ENCODE measurements at places on chromosomes 16 and 17.

DNA sequence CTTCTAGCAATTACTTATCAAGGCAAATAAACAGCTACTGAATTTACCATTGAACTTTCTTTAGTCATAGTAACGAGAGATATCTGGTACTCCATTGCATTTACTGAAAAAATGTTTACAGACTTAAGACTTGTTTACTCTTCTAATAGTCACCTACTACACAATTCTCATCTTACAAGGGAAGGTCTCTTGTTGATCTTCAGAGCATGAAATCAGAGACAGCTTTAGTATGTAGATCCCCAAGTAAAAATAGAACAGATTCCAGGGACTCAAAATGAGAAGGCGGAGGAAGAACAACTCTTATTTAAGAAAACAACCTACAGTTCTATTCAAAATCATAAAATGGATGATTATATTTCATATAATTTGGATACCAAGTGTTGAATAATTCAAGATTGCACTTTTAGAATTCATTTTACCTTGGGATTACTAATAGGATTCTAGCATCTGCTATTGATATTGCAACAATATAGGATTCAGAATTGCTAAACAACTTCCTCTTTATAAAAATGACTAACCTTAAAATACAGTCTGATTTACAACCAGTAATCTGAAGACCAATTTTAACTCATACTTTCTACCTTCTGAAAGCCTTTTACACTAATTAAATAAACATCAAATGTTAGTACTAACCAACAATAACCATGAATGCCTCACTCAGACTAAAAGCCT lies 20.8 kb downstream of the UBE2G1 start:
- DNase-seq: no peak

GRCh38 chr17:40264458-40265185 lies 23.1 kb upstream of the CDC6 start:
- no peak for DNase-seq

GRCh38 chr17:27600471-27600870 lies 30.5 kb upstream of the LGALS9 start:
- DNase-seq: no peak

DNA sequence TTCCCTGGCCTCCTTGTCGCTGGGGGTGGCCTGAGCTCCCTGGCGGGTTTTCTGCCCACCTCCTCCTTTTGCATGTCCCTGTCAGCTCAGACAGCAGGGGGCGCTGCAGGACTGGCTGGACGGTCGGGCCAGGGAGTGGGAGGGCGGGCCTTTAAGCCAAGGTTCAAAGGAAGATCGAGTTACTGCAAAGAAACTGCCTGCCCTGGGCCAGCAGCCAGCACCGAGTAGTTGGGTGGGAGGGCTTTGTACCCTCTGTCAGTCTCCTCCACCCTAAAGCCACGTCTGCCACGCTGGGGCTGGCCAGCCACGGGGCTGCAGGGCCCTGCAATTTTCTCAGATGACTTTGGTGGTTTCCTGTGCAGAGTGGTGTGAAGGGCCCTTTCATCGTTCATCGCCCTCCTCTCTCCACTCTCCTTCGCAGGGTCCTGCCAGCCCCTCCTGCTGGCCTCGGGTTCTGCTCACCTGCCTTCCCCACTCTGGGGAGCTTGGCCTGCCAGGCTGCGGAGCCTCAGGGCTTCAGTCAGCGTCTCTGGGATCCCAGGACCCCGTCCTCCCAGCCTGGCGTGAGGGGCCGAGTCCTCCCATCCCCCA lies 12.3 kb downstream of the GPR142 start:
- DNase-seq: peak; percentile 74

DNA sequence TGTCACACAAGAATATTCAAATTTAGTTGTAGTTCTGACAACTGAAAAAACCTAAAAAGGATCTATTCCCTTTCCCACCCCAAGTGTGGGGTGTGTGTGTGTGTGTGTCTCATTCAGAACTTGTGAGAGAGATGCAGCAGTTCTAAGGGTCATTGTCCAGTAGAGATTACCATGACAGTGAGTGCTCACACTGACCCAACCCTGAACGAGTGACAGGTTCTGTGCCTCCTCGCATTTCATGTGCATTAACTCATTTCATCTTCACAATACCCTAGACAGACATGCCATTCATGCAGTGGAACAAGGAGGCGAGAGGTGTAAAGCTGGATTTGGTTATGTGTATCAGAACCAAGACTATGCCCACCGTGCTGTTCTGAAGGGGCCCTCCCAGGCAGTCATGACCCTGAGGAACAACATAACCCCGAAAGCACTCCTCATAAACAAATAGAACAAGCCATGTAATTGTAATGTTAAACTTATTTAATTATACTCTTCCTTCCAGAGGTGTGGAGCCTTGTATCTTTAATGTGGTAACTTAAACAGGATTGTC lies 102.1 kb downstream of the CLEC16A start:
- DNase-seq: no peak

DNA sequence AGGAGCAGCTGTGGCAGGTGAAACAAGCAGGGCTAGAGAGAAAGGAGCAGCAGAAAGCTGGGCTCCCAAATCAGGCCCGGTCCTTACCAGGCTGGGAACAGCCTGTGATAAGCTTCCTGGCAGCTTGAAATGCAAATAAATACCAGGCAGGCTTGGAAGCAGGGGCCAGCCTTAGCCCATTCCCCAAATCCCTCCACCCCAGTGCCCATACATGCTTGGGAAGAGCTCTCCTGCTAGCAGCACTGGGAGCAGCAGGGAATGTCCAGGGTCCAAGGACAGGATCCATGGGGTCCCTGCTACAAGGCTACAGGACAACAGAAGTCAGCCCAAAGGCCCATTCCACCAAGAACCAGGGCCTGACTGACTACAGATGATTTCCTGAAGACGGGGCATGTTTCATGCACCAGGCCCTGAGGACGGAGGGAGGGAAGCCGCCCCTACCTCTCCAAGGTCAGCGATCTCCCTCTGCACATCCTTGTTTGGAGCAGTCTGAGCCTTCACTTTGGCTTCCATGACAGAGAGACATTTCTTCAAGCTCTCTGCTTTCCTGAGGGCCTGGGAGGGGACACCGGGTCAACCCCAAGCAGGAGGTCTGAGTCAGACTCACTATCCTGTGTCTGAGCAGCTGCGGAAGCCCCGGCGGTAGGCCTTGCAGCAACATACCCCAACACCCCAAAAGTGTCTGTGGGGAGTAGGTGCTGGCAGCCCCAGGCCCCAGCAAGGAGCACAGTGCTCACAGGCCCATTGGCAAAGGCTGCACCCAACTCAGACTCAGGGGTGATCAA lies 2.6 kb upstream of the EXOSC6 start:
- DNase-seq: no peak

DNA sequence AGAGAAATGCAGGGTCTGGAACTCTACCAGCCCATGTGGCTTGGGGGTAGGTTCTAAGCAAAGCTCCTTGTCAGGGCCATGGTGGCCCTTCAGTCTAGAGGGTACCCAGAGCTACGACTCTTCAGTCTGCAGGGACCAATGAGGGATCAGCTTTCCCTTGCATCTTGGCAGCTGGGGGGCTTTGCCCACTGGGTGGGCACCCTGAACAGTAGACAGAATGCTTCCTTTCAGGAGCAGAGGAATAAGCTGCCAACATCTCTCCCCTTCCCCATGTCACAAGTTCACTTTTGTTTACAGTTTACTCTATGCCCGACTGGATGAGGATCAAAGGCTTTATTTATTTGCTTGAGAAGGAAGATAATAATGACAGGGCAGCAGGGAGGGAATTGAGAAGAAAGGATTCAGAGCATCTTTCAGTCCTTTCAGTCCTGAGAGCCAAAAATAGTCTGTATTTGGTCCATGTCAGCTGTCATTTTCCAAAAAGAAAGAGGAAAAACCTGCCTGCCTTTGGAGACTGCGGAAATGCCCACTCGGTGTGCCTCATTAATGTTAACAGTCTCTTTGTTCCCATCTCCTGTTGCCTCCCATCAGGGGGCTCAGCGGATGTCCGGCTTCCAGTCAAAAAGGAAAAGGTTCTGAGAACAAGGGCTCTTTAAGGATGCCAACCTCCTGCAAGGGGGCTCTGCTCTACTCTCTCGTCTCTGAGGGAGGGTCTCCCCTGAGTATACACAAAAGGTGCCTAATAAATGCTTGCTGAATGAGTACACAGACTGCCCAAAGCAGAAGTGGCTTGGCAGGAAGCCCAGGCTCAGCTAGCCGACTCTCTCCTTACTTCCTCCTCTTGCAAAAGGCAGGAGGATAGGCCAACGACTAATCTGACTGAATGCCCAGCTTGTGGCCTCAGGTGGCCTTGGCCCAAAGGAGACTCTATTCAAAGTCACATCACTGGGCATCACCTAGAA lies 17.1 kb downstream of the TRAF4 start:
- DNase-seq: peak; percentile 48

DNA sequence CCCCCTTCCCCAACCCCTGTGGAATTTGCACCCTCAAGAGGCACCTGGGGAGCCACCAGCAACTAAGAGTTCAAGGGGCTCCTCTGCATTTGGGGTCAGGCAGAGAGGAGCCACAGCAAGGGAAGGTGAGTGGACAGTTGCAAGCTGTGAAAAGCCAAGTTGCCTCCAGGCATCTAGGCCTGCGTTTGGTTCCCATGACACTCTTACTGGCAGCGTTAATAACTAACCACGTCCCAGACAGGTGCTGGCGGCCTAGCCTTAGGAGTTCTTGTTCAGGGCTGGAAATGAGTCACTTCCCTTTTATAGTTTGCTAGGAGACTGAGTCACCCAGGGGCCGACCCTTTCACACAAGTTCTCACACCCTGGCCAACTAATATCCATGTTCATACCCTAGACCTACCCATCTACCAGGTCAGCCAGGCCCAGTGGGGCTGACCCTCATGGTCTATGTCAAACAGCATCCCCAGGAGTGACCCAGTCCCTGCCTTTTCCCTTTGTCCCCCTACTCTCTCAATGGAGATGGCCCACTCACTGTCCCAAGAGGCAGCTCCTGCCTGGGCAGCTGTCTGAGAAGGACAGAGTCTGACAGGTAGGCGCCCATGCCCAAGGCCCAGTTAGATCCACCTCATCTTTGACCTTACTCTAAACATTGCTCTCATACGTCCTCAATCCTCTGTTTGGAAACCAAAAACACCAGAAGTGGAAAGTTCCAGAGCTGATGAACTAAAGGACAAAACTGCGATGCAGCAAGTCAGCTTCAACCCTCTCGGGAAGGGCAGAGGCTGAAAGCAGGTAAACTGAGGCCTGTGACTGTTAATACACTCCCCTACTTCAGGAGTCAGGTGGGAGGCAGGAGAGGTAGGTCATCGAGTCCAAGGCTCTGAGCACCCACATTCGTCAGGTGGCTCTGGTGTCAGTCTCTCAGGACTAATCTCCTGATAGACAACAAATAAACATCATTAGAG lies 300.6 kb downstream of the SOX9 start:
- DNase-seq: peak; percentile 88

DNA sequence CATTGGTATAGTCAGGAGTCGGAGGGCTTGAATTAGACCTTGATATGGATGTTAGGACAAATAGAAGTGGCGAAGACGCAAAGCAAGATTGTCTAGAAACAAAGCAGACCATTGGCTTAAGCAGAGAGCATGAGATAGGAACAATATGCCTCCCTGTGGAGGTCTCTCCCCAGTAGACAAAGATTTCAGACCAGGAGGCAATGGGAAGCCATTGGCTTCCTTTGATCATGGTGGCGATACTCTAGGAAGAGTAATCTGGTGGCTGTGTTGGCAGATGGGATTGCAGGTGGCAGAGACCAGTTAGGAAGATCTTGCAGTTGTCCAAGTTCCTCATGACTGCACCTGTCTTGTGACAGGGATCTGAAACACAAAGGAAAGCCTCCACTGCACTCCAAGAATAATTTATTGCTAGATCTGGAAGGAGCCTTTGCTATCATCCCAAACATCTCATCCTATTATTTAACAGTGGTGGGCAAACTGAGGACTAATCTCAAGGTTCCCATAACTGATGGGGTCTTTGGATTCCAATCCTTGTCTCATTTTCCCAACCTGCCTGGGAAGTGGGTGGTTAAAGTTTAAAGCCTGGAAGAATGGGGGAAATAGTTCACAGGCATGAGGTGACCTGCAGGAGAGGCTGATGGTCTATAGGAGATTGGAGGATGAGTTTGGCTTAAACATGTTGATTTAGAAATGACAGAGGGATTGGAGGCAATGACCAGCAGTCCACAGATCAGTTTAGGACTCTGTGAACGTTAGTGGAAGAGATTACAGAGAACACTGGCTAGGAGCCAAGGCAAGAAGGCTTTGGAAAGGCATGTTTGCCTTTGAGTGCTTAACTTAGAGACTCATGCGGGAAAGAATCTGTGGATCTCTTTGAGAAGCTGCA lies 37.0 kb downstream of the HLF start:
- DNase-seq: peak; percentile 8

DNA sequence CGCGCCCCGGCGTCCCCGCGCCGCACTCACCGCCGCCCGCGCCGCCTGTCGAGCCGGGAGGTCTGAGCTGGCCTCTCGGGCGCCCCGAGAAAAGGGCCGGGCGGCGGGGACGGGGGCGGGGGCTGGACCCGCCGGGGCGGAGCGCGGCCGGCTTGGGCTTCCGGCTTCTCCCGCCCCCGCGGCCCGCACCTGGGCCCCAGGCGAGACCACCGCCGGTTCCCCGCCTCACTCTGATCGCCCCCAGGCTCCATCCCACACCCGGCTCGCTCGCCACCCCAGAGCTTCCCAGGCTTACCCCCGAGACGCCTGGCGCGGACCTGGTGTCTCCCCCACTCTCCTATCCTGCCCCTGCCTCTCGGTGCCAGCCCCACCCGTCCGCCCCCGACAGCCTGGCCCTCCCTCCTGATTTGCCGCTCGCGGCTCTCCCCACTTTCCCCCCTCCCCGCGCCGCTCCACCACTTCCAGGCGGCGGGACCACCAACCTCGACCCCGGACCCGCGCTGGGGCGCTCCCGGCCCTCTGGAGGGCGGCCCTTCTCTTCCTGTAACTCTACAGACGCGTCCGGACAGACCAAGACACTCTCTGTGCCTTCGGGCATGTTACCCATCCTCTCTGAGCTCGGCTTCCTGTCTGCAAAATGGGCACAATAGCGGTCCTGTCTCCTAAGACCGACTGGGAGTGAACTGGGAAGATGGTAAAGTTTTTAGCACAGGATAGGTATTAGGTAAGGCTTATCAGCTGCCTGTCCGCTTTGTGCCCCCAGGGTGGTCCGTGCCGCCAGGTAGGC lies at the start of gene LITAF:
TSS of gene LITAF (minus strand) at position 64 of the 787 bp plus-strand sequence. CDS start 30,189 bp downstream, outside the sequence.
- peak; percentile 37 for DNase-seq

- DNase-seq: no peak
These were observed 240.3 kb downstream of the ZNF423 start for GRCh38 chr16:49615576-49615975.

- no peak for DNase-seq
These were observed 14.1 kb upstream of the MAPK3 start for GRCh38 chr16:30136971-30137605.

- DNase-seq: peak; percentile 42
These were observed 89.5 kb downstream of the CDH11 start for GRCh38 chr16:65032387-65032786.

GRCh38 chr17:10166176-10166935 lies 32.0 kb downstream of the GAS7 start:
- peak; percentile 66 for DNase-seq

DNA sequence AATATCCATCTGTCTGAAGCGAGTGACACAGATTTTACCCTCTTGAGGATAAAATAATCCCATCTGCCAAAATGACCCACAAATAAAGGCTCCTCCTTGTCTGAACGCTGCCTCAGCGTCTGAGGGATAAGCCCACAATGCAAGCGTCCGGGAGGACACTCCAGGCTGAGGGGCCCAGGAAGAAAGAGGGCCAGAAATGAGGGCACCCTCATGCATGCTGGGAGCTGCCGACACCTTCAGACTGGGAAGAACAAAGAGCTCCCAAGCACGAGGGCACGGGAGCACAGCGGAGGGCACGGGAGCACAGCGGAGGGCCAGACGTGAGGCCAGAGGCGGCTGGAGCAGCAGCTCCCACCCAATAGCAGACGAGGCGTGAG lies 126.9 kb downstream of the ZNF778 start:
- no peak for DNase-seq

Measured in fibroblast of upper back skin (primary cell).